NCI-H2081 (cell line): ENCODE measurements at places on chromosomes 1 and 21.
A peak's percentile ranks its signal among the peaks of the same experiment; 100 is the strongest.

DNA sequence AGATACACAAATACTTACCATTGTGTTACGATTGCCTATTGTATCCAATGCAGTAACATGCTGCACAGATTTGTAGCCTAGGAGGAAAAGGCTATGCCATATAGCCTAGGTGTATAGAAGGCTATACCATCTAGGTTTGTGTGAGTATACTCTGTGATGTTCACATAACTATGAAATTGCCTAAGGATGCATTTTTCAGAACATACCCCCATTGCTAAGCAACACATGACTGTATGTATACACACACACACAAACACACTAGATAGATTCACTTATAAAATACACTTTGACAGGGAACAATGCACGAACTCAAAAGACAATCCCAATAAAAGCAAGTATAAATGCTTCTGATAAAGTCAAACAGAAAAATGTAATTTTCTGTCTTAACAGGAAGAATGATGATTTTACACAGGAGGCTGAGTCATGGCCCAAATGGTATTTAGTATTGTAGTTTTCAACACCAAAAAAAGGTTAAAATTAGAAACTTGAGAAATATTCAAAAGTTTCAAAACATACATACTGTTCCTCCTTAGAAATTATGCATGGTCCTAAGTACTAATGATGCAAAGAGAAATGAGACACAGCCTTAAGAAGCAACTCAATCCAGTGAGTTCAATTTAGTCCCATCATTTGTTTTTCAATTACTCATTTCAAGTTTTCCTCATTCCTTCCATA is 12.2 kb downstream of the FH start:
- DNase-seq: no peak

GRCh38 chr1:220896092-220896491 is 16.8 kb downstream of the HLX start:
- DNase-seq: no peak

- DNase-seq: no peak
Measured at GRCh38 chr1:226223786-226224244, 351 bp downstream of the MIXL1 start.

DNA sequence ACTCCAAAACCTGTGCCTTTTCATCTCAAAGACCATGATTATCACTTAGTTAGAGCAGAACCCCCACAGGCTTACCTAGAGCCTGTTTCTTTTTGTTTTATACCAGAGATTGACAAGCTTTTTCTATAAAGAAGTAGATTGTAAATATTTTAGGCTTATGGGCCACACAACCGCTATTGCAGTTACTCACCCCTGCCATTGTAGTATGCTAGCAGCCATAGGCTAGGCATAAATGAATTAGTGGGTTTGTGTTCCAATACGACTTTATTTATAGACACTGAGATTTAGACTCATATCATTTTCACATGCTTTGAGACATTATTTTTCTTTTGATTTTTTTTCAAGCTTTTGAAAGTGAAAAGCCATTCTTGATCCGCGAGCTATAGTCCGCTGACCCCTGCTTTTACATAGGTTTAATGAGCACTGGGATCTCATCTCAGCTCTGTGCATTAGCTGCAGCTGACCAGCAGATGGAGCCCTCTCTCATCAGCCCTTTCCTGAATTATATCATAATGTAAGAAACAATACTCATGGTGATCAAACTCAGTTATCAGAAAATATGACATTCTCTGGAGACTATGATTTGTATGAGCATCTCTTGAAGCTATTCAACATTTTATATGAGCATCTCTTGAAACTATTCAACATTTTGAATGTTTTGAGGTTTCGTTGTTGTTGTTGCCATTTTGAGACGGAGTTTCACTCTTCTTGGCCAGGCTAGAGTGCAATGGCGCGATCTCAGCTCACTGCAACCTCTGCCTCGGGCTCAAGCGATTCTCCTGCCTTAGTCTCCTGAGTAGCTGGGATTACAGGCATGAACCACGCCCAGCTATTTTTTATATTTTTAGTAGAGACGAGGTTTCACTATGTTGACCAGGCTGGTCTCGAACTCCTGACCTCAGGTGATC is 111.9 kb upstream of the L1TD1 start:
- DNase-seq: peak; percentile 34

GRCh38 chr1:11738783-11739182 is 2.8 kb downstream of the AGTRAP start:
- DNase-seq: no peak

DNA sequence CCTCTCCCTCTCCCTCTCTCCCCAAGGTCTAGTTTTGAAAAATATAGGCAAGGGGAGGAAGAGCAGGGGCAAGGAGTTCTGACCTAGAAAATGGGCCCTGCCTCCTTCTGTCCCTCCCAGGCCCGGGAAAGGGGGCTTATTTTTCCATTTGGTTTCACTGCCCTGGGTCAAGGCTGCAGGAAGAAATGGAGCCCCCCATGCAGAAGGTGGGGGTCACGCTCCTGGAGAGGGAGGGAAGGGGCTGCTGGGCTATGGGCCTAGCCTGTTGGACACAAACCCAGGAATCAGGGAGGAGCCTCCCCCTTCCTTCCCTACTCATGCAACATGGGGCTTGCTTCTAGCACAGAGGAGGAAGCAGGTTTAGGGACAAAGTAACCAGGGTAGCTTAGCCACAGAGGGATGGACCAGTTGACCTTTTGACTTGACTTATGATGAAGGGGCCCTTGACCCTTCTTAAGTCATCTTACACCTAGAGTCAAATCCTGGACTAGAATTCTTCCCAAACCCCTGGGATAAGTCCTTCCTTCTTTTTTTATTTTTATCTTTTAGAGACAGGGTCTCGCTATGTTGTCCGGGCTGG is 70.4 kb upstream of the SSBP3 start:
- DNase-seq: no peak

GRCh38 chr1:68191717-68192116 is 40.6 kb downstream of the WLS start:
- no peak for DNase-seq

GRCh38 chr1:5926686-5927435 is 65.4 kb downstream of the NPHP4 start:
- DNase-seq: no peak

DNA sequence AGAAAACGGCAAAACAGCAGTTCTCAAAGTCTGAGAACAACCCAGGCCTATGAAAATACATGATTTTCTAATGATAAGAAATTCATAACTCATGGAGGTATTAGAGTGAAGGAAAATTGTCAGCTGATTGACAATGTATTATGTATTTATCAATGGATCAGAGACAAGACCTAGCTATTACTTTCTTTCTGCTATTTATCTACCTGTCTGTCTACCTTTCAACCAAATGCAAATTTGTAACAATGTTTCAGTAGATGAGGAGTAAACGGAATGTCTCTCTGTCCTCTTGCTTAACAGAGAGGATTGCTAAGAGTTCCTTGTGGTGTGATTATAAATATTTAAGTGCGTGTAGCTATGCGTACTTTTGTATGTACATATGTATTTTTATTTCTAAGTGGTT is 568.7 kb upstream of the RGS18 start:
- DNase-seq: no peak

DNA sequence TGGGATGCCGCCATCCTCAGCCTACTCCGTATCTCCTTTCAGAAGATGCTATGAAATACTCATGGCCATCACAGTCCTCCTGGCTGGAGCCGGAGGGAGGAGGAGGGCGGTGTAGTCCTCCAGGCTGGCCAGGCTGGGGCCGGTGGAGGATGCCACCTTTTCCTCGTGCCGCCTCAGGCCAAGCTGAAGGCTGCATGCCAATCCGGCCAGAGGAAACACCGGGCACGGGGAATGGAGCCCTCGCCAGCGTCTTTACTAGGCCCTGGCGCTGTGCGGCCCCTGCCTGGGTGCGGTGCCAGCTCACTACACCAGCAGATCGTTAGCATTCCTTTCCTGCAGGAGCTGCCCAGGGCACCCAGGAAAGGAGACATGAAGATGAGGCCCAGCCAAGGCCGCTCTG is 70.1 kb downstream of the CASZ1 start:
- peak; percentile 50 for DNase-seq

GRCh38 chr21:29656504-29657239 is 283.1 kb downstream of the GRIK1 start:
- DNase-seq: no peak

DNA sequence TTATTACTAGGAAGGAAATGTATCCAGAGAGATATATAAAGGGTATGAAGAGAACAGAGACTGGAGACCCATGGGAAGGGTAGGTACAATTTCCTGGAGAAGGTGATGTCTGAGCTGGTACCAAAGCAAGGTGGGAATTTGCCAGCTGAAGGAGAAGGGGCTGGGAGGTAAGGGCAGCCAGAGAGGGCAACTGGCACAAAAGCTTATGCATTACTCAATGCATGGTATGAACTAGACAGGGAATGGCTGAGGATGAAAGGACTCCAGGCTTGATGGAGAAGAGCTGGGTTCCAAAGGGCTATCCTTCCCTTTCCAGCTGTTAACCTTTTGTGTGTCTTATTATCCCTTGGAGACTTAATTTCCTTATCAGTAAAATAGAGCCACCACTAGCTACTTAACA is 113.6 kb upstream of the GADD45A start:
- DNase-seq: no peak

GRCh38 chr1:54152696-54153095 is at the start of gene CDCP2:
TSS of gene CDCP2 (minus strand) at chr1:54153000. CDS start at chr1:54152922, 78 bp downstream.
- no peak for DNase-seq

GRCh38 chr1:62637392-62638105 is 40.2 kb downstream of the ANGPTL3 start:
- no peak for DNase-seq

- DNase-seq: no peak
Measured at GRCh38 chr1:214541206-214541605, 10.2 kb downstream of the PTPN14 start.

DNA sequence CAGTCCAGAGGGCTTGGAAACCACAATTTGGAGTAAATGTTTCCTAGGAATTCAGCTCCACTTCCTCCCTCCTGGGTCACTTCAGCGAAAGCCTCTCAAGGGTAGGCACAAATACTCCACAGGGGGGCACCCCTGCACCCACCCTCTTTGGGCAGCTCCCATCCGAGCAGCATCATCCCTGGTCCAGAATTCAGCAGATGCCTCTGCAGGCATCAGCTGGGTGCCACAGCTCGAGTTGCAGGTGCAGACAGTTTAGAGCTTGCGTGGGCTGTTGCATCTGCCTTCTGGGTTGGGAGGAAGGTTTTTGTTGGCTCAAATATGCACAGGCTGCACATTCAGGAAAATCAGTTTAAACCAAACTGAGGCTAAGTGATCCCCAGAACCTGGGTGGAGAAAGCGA is 25.0 kb downstream of the KANK4 start:
- no peak for DNase-seq

DNA sequence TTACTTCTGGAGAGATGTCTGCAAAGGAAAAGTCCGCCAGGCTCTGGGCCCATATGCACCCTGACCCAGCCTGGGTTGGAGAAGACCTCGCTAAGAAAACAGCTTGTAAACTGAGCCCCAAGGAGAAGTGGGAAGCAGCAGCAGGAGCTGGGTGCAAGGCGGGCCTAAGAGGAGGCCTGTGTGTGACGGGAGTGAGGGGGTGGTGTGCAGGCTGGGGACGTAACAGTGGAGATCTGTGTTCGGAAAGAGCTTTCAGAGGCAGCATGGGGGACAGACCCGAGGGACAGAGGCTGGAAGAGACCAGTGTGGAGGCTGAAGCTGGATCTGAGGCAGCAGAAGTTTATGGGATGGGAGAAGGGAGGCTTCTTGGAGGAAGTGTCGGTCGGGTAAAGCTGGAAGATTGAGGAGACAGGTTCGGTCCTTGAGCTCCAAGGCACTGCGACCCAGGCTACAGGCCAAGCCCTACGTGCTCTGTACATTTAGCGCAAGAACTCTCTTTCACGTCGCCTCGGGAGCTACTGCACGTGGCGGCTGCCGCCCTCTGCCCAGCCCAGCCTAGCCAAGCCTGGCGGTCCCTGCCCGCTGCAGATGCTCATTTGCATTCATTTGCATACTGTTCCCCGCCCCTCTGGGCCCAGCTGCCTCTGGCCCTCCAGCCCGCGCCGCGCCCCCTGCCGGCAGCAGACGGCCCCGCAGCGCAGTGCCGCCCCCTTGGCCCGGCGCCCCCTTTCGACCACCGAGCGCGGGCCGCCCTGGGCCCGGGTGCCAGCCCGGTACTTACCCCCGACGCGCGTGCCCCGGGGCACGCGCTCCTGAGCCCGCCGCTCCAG is 6.3 kb downstream of the HPCA start:
- no peak for DNase-seq

- peak; percentile 64 for DNase-seq
Measured at GRCh38 chr1:204335085-204335484, 24.6 kb downstream of the PLEKHA6 start.

DNA sequence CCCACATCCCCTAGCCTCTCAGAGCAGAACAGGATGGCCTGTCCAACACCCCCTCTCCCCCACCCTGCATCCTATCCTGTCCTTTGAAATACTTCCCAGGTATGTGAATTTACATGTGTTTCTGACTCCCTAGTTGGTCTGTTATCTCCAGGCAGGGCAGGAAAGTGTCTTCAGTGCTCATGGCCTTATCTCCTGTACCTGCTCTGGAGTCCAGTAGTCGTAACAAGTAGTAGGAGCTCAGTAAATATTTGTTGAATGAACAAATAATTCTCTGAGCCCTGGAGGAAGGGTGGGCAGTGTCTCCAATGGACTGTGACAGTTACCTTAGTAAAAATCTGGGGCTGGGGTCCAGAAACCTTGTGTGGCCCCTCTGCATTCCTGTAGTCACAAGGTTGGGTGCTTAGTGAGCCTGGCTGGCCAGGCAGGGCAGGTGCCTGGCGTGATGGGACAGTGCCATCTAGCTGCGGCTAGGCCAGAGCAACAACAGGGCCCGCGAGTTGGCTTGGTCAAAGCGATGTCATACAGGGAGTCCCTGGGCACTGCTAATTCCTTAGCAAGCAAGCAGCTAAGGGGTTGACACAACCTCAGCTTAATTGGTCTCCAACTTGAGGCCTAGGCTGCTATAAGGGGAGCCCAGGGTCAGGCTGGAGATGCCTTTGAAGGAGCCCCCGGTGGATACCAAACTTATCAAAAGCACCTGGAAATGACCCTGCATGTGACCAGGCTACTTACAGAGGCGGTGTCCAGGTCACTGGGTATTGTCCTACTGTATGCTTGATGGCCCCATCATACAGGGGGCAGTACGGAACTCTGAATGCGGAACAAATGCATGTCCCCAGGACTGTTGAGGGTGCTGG is 89.0 kb upstream of the PPM1J start:
- peak; percentile 29 for DNase-seq
